Inflammatory macrophage treated with lipopolysaccharide for 4 hours (primary cell): ENCODE measurements at places on chromosomes 1 and 21.
A peak's percentile ranks its signal among the peaks of the same experiment; 100 is the strongest.

GRCh38 chr1:167599957-167600581 lies 30.0 kb upstream of the RCSD1 start:
- peak; percentile 84 for DNase-seq

DNA sequence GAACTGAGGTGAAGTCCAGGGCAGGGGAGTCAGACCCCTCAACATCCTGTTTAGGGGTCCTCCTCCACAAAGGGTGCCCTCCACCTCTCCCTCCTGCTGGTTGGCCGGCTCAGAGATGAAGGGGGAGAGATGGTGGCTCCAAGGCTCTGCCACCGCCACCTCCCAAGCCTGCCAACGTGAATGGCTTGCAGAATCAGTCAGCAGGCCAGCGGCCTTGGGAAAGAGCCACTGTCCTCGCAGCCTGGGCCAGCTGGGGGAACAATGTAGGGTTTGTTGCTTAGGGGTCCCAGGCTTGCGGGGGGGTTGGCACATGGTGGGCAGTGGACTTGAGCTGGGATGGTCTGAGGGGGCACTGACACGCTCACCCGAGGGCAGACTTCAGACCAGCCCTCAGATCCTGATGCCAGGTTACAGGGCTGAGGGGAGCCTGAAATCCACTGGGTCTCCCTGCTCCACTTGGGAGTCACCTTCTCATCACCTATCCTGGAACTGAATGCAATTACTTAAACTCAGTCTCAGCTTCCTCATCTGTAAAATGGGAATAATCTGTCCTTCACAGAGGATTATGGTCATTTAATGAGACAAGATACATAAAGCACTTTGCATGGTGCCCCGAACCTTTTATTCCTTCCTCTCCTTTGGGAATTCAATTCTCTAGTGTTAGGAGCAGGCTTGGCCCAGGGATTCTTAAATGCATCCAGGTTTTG lies 8.3 kb downstream of the GPR37L1 start:
- no peak for DNase-seq

DNA sequence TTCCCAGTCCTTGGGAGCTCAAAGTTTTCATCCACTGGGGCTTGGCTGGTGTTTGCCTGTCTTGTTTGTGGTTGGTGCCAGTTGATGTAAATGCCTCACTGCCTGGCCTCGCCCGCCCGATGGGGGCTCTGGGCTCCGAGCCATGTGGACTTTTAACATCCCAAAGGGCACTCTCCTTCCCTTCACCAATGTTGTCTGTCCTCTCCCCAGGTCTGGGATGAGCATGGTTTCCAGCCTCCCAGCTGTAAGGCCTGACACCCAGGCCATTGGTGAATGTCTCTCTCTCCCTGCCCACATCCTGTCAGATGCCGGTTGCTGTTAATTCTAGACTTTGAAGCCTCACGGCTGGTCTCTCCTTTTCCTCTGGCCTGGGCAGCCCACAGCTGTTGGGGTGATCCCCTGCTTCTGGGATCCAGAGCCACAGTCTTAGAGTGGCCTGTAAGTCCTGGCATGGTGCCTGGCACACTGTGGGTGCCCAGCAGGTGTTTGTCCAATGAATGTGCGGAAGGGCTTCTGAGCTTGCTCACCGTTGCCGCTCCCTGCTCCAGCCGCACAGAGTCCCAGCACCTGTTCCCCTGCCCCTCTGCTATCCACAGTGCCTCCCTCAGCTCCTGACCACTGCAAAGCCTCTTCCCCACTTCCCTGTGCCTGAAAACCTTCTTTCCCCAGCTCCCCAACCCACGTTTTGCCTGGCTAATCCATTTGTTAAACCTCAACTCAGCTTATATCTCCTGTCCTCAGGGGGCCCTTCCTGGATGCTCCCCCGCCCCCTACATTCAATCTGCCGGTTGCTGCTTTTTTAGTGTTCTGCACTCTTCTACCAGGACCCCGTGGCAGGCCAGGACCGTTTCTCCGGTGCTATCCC lies 3.3 kb upstream of the C1orf174 start:
- no peak for DNase-seq

- DNase-seq: peak; percentile 59
Observed at GRCh38 chr21:36452281-36452825, 27.6 kb downstream of the CLDN14 start.

DNA sequence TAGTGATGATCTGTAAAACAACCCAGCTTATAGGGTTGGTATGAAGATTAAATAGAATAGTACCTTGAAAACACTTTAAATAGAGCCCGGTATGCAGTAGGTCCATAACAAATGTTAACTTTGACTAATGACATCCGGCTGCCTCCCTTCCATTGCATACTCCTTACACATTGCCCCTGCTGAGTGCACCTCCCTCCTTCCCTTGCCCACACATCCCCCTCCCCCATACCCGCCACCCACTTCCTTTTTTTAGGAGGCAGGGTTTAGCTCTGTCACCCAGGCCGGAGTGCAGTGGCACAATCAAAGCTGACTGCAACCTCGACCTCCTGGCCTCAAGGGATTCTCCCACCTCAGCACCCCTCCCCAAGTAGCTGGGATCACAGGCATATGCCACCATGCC lies 24.4 kb upstream of the ZC3H12A start:
- DNase-seq: peak; percentile 61

GRCh38 chr1:109322974-109323373 lies 16.2 kb upstream of the MYBPHL start:
- DNase-seq: no peak

GRCh38 chr1:184428604-184429003 lies 41.8 kb downstream of the C1orf21 start:
- DNase-seq: no peak

DNA sequence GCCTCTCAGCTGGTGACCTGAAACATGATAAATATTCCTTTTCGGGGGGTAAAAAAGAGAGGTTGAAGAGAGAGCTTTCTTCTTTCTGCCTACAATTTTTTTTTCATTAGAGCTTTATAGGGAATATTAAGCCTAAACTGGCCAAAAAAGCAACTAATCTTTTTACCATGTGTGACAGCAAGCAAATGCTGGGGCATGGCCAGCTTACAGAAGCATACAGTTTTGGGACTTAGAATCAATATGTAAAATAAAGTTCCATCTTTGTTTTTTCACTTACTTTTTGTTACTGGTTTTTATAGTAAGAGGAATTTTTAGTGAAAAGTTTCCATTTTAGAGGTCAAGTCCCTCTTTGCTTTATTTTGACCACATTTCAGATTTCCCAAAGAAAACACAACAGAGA lies 301.2 kb upstream of the DEPDC1 start:
- DNase-seq: no peak

GRCh38 chr1:104761961-104762570 lies 1012.4 kb downstream of the AMY1C start:
- DNase-seq: no peak

DNA sequence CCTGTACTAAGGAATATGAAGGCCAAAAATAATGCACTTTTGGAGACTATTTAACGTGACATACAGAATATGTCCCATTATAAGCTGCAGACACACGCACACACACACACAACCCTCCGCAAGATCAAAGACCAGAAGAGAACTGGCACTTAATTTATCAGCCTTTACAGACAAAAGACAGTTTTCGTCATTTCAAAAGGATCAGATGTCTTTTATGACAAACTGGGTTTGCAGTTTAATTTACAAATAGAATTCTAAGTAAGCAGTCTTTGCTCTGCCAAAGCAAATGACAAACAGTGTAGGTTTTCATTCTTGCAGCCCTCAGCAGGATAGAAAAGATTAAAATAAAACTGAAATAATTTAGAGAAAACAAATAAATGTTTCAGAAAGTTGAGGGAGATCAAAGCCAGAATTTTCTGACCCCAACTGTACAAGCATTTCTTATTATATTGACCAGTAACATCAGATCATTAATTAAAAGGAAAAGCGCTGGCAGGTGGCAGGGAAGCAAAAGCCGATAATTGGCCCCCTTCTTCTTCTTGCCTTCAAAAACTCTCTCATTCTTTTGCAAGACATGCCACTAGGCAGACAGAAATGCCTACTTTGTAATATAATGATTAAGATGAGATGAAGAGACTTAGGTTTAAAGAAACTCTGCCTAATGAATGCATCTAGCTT lies 169.0 kb downstream of the DENND1B start:
- no peak for DNase-seq

- no peak for DNase-seq
Observed at GRCh38 chr21:27464648-27465047, 497.8 kb upstream of the ADAMTS5 start.

DNA sequence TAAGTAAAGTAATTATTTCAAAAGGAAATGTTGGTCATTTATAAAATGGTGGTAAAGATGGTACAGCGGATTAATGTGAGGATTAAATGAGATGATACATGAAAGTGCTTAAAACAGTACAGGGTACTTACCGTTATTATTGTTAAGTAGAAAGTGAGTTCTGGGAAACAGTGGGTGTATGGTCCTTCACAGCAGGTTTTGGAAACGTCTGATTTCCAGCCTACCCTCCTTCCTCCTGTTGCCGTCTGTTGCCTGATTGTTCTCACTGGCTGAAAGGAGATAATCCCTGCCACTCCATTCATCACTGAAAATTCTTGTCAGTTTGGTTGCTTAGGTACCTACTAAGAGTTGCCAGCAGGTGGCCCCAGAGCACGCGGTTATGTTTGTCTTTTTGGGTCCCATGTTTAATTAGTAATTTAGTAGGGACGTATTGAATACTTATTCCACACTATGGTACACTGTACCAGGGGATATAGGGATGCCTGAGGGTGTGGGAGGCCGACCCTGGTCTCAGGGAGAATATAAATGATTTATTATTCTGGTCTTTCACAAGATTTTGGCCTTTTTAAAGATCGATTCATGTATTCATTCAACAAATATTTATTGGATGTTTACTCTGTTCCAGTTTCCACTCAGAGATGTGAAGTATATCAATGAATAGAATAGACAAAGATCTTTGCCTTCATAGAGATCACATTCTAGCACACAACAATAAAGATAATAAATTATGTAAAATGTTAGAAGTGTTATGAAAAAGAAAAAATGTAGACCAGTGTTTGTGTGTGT lies 30.8 kb upstream of the RPTN start:
- peak; percentile 74 for DNase-seq

GRCh38 chr21:45918835-45919447 lies 62.6 kb upstream of the COL6A1 start:
- DNase-seq: no peak

- DNase-seq: no peak
Observed at GRCh38 chr1:172019976-172020375, 178.7 kb downstream of the DNM3 start.

DNA sequence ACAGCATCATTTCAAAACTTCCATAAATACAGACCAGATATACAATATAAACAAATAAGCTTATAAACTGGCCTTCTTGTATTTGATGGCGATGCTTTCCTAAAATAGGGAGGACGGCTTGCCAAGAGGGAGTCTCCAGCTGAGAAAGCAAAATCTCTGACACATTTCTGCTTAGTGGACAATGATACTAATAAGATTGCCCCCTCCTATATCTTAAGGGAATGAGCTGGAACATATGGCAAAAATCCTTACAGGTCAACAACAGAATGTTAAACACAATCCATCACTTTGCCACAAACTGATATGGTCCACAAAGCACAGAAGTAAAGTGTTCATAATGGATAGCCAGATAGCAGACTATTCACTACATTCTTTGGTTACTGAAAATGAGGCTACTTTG lies 7.1 kb upstream of the GADD45A start:
- DNase-seq: no peak

GRCh38 chr1:26349188-26349876 lies 4.6 kb downstream of the CRYBG2 start:
- DNase-seq: no peak

GRCh38 chr1:56453417-56454078 lies 125.8 kb downstream of the PLPP3 start:
- DNase-seq: no peak

DNA sequence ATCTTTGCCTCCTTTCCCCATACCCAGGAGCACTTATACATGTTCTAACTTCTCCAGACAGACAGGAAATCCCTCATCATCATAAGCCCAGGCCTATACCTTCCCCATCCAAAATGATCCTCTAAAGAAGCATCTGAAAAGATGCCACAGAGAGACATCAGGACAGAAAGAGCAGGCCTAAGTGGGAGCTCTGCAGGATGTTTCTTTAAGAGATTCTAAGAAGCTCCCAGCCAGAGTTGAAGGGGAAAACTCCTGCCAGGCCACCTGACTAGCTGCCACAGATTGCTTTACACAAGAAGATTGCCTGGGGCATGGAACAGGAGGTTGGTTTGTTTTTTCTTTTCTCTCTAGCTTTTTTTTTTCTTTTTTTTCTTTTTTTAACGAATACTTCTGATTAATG lies 275.8 kb downstream of the VAV3 start:
- DNase-seq: no peak
